ENCODE measurements at places on chromosomes 16 and 17.

GRCh38 chr17:40545660-40546059 is 19.6 kb downstream of the CCR7 start:
- DNase-seq, result peak; percentile 37

GRCh38 chr16:4938683-4939030 is 1.7 kb upstream of the PPL start:
- DNase-seq, result no peak

DNA sequence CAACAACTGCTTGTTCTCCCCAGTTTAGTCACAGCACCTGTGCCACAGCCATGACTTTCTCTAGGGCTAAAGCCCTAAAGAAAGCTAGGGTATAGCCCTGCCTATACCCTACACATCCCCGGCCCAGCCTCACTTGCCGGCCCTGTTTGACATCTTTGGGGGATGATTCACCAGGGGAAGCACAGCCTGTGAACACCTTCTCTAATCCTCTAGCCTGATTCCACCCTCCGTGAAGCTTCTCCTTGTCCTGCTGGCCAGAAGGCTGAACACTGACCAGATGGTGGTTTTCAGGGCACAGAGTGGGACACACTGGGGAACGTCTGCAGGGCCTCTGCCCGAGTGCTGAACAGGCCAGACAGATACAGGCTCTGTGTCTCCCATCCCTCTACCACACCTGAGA is 6.0 kb downstream of the CLEC16A start:
- DNase-seq, result no peak

GRCh38 chr17:73492125-73492820 is 152.0 kb downstream of the SDK2 start:
- no peak for DNase-seq

DNA sequence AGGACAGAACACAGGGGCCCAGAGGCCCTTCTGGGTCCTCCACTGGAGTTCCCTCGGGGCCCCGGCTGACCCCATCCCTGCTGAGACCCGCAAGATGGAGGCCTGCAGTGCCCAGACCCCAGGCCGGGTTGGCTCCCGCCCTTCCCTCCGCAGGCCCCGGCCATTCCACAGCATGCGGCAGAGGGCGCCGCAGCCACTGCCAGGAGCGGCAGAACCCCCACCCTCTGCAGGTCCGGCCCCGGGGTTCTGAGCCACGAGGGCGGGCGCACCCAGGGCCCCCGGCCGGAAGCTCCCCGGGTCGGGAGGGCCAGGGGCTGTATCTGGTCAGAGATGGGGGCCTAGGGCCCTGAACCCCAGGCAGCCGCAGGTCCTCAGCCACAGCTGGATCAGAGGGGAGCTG is 2.4 kb upstream of the PERCC1 start:
- DNase-seq, result peak; percentile 68

- DNase-seq, result no peak
These were observed 55.7 kb downstream of the TAOK1 start for GRCh38 chr17:29445844-29446243.

- DNase-seq, result no peak
These were observed 97.4 kb upstream of the CACNG5 start for GRCh38 chr17:66737524-66737923.

GRCh38 chr16:89593841-89594240 is 18.3 kb downstream of the CPNE7 start:
- DNase-seq, result peak; percentile 78

DNA sequence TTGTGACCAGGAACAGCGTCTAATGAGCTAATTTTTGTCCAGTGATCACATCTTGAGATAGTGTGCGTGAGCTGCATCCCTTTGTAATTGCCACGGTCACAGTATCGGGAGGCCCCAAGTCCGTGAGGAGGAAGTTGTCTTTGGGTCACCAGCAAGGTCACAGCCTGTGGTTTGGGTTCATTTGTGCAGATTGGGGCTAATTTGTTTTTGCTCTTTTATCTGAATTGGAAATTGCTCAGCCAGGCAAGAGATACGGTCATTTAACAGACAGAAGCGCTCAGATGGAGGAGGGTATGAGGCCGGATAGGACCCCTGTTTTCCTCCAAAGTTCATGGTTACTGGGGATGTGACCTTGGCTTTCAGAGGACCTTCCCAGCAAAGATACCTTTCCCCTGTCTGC is 174.1 kb downstream of the SNX29 start:
- DNase-seq, result no peak

DNA sequence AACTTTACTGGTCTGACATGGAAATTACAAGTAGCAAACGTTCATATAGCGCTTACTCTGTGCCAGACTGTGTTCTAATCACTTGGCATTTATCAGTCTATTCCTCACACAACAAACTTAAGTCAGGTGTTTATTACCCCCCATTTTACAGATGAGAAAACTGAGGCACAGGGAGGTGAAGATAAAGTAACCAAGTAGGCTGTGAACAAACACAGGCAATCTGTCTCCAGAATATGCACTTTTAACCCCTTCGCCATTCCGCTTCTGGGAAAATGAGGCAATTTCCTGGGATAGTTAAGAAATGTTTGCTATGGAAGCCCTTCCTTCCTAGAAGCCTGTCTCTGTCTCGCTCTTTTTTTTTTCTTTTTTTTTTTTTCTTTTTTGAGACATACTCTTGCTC is 12.2 kb upstream of the CXCL16 start:
- no peak for DNase-seq

- DNase-seq, result no peak
These were observed 597.4 kb upstream of the CDH5 start for GRCh38 chr16:65769055-65769465.

GRCh38 chr16:50403491-50403890 is 34.7 kb upstream of the BRD7 start:
- DNase-seq, result no peak

GRCh38 chr17:57585341-57586195 is 159.5 kb downstream of the CCDC182 start:
- no peak for DNase-seq

DNA sequence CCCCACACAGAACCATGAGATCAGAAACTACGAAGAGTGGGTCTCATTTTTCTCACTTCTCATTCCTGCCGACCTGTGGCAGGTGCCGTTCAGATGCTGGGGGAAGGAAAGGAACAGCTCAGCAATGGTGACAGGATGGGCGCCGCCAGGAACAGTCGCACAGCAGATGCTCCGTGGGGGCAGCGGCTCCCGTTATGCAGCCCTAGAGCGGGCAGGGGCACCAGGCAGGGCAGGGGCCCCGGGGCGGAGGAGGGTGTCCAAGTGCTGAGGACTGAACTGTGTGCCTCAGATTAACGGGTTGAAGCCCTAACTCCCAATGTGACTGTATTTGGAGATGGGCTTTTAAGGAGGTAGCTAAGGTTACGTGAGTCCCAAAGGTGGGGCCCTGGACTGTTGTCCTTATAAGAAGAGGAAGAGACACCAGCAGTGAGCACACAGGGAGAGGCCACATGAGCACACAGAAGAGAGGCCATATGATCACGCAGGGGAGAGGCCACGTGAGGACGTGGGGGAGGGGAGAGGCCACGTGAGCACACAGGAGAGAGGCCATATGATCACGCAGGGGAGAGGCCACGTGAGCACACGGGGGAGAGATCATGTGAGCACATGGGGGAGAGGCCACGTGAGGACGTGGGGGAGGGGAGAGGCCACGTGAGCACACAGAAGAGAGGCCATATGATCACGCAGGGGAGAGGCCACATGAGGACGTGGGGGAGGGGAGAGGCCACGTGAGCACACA is 95.7 kb upstream of the METRNL start:
- DNase-seq, result peak; percentile 37

- no peak for DNase-seq
These were observed 18.7 kb upstream of the RPL13 start for GRCh38 chr16:89541792-89542191.

DNA sequence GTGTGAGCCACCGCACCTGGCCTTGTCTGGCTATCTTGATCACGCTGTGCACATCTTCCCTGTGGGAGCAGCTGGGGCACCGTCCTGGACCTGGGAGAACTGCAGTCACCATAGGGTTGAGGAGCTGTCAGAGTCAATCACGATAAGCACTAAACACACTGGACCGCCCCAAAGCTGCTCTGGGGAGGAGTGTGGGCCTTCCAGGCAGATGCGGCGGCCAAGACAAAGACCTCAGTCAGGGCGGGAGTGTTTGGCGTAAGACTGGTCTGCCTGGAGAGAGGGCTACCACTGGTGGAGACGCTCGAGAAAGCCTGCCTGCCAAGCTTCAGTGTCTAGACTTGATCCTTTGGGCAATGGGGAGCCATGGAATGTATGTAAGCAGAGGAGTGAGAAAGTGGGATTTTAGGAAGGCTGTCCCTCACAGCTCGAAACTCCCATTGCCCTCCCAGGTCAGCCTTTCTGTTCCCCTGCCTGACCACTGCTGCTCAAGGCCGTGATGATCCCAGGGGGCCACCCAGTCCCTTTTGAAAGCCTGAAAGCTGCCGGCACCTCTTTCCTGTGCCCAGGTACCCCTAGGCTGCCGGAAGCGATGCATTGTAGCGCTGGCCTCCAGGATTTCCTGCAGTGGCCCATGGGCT is 29.3 kb upstream of the CIBAR2 start:
- no peak for DNase-seq

DNA sequence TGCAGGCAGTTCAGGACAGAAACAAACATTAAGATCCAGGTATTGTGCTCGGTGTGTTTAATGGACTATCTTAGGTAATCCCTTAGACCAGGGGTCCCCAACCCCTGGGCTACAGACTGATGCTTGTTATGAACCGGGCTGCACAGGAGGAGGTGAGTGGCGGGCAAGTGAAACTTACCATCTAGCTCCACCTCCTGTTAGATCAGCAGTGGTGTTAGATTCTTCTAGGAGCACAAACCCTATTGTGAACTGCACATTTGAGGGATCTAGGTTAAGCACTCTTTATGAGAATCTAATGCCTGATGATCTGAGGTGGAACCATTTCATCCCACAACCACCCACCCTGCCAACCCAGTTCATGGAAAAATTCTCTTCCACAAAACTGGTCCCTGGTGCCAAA is 37.8 kb upstream of the ASIC2 start:
- no peak for DNase-seq

DNA sequence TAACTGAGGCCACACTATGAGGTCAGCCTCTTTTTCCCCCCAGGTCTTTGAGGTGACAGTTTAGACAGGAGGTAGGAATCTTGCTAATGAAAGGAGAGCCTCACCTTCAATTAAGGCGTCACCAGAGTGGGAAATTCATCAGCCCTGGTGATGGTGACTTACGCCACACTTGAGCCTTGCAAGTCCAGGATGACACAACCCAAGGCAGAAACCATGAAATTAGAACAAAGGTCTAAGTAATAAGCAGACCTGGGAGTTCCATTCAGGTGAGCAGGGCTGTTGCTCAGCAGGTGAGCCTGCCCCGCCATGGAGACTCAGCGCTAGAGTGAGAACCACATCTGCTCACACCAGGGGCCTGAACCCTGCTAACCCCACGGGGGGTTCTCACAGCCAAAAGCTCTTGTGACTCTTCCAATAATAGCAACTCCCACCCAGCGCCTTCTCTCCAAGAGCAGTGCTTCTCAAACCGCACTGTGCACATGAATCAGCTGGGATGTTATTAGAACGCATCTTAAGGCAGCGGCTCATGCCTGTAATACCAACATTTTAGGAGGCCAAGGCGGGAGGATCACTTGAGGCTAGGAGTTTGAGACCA is 28.7 kb upstream of the KIFC3 start:
- no peak for DNase-seq

GRCh38 chr17:17121162-17121561 is 78.9 kb downstream of the MPRIP start:
- no peak for DNase-seq

DNA sequence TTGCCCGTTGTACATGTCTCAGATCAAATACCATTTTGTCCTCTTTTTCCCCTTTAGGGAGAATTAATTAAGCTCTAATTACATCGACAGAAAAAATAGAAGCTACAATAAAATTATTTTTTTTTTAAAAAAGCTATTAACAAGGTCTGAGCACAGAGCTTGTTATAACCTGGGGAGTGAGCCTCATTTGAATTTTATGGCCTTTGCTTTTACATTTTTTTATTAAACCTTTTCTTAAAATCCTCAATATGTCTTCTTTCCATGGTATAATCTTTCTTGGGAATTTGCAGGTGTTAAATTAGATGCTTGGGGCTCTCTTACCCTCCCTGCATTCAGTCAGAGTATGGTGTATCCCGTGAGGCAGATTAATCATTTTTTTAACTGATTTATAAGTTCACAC is 212.5 kb upstream of the XYLT1 start:
- DNase-seq, result no peak

GRCh38 chr17:30433514-30433913 is 43.7 kb upstream of the GOSR1 start:
- no peak for DNase-seq

- no peak for DNase-seq
These were observed 520.8 kb downstream of the HAPSTR1 start for GRCh38 chr16:9612267-9612666.

DNA sequence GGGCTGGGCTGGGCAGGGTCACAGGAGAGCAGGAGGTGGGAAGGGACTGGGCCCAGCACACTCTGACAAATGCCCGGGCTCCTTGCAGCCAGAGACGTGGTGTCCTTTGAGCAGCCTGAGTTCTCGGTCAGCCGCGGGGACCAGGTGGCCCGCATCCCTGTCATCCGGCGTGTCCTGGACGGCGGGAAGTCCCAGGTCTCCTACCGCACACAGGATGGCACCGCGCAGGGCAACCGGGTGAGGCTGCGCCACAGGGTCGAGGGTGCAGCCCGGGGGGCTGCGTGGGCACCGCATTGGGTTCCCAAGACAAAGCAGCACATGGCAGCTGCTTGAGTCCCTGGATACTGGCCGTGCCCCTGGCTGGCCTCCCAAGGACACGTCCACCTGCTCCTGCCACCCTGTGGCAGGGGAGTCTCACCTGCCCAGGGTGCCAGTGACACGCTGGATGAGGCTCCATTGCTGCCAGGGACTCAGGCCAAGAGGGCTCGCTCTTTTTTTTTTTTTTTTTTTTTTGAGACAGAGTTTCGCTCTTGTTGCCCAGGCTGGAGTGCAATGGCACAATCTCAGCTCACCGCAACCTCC is 21.3 kb downstream of the GALK1 start:
- no peak for DNase-seq

Measured in activated CD8-positive, alpha-beta memory T cell treated with anti-CD3 and anti-CD28 coated beads, Interleukin-2, amount 10 ng/mL, durations not matched to agents 7 days and 5 days (primary cell).